ENCODE measurements at places on chromosomes 5 and 9.

DNA sequence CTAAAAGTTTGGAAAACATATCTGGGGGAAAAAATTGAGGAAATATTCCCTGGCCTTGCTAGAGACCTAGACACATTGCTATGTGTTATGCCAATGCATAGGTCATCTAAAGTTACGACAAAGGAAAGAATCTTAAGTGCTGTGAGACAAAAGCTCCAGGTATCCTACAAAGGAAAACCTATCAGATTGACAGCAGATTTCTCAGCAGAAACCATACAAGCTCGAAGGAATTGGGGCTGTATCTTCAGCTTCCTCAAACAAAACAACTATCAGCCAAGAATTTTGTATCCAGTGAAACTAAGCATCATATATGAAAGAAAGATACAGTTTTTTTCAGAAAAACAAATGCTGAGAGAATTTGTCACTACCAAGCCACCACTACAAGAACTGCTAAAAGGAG, 234.4 kb downstream of the CDH18 start:
- DNase-seq: no peak

GRCh38 chr5:58737671-58738070, 154.8 kb downstream of the RAB3C start:
- DNase-seq: no peak

GRCh38 chr5:60509519-60509918, 190.4 kb downstream of the DEPDC1B start:
- no peak for DNase-seq

- no peak for DNase-seq
Observed at GRCh38 chr9:1201262-1201661, 151.1 kb downstream of the DMRT2 start.

DNA sequence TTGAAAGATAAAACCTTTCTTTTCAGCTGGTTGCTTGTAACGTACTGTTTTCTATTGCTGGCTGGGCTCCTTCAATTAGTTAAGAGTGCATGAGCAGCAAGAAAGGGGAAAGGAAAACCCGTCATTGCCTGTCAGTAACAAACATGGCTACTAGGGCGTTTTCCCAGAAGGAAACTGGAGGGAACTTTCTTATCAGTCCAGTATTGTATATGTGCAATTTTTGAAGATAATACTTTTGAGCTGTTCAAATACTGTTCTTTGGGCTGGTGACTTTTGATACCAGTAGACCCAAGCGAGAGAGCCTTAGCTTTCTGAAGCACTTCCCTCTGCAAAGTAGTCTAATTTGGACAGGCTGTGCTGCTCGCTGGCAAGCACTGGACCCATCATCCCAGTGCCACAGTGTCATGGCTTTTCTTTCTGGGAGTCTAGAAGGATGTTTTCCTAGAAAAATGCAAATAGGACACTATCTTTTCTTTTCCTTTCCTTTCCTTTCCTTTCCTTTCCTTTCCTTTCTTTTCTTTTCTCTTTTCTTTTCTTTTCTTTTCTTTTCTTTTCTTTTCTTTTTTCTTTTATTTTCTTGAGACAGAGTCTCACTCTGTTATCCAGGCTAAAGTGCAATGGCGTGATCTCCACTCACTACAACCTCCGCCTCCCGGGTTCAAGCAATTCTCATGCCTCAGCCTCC, 149.9 kb upstream of the SMIM23 start:
- DNase-seq: peak; percentile 34

DNA sequence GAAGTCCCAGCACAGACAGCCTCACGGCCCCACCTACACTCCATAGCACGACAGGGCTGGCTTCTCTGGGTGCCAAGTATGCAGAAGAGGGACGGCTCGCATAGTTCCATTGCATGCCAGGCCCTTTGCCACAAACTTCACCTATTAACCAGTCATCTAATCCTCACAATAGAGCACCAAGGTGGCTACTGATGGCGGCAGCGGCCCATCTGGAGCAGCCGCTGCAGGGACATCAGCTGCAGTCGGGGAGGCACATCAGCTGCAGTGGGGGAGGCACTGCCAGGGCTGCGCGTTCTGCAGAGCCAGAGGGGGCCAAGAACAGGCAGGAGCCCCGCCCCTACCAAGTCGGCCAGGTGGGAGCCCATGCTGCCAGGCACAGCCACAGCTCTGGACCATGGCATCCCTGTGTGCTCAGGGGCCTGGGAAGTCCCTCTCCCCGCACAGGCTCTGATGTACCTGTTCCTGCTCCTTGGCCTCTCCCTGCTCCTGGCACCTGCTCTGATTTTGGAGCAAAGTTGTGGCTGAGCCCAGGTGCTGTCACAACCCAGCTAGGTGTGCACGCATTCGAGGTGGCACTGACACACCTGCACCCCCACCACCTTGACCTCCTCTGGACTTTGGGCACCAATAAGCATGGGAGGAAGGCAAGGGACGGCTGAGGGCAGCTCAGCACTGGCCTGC, 61.5 kb upstream of the SYNPO start:
- DNase-seq: no peak

DNA sequence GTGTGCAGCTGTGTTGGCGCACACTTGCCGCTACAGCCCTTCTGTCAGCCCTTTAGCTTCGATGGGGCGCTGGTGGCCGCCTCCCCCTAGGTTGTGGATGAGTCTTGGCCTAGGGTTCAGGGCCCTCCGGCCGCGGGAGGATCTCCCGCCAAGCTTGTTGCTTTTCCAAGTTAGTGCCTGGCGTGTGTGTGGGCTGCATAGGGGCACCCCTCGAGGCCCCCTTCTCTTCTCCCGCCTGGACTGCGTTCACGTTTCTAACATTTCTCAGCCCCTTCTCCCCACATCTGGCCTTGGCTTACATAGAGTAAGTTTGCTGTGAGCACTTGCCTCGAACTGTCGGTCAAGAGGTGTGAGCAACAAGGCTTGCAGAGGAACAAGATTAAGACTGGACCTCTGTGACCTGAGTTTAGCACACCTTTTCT, 413 bp upstream of the OXCT1 start:
- no peak for DNase-seq

GRCh38 chr5:56833325-56833724, 18.0 kb downstream of the MAP3K1 start:
- DNase-seq: no peak
